ENCODE measurements at places on chromosomes 6 and 20.

GRCh38 chr6:85747093-85747492 lies 104.4 kb upstream of the SYNCRIP start:
- DNase-seq = no peak

- peak; percentile 76 for DNase-seq
Measured at GRCh38 chr20:856361-856775, 22.9 kb downstream of the FAM110A start.

DNA sequence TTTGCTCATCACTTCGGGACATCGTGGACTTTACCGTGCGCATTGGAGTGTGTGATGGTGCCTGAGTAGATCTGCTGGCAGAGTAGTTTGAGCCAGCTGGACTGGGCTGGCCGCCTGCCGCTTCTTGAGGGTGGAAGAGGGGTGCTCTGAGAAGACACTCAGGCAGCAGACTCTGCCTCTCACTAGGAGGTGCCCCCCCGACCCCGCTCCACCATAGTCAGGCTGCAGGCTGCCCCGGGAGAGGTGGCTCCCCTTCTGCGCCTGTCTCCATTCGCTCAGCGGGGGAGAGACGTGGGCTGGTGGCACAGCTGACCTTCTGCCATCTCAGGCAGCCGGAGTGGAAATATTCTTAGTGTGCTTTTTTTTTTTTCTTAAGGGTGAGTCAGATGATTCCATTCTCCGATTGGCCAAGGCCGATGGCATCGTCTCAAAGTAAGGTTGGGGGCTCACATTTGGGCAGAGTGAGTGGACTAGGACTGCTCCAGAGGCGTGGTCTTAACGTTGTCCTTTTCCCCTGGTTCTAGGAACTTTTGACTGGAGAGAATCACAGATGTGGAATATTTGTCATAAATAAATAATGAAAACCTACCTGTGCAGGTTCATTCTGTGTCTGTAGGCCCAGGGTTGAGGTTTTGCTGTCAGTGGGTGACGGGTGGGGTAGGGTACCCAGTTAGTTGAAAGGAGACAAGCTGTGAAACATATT lies 1.2 kb downstream of the RPS21 start:
- no peak for DNase-seq

DNA sequence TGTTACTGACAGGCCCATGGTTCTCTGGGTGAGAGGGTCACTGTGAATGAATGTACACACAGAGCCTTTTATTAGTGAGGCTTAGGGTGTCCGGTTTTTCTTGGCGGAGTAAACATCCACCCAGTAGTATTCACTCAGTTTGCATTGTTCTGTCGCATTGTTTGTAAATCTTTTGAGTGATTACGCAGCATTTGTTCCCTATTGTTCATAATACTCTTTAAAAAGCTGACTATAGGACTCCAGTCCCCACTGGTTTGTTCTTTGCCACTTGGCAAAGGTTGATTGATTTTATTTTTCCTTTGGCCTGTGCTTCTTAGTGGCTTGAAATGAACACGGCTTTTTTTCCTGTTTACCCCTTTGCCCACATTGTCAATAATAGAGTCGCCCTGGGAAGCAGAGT lies 130.1 kb upstream of the ESR1 start:
- no peak for DNase-seq

DNA sequence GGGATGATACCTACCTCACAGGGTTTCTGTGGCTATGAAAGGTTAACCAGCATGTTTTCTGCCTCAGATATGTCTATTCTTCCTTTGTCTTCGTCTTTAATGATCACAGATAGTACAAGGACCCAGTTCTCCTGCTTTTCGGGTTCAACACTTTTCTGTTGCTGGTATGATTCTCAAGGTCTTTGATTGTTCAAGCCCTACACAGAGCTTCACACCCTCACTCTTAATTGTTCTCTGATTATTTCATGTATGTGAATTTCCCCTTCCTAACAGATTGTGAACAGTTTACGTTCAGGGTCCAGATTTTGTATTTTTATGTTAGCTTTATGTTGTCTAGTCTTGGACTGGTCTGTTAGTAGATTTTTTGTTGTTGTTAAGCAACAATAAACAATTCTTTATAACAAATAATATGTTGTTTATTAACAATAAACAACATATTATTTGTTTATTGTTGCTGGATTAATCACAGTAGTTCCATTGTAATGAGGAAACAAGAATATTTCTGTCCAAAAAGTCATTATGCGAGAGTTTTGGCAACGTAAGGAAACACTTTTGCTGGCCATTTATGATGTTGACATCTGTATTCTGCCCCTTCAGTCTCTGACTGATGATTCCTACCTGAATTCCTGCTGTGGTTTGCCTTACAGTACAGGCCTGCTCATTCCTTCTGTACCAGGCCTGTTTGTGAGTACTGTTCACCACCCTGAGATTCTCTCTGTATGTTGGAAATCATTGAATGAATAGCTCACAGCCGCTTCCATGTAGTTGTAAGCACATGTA lies 27.2 kb upstream of the TULP4 start:
- peak; percentile 36 for DNase-seq

DNA sequence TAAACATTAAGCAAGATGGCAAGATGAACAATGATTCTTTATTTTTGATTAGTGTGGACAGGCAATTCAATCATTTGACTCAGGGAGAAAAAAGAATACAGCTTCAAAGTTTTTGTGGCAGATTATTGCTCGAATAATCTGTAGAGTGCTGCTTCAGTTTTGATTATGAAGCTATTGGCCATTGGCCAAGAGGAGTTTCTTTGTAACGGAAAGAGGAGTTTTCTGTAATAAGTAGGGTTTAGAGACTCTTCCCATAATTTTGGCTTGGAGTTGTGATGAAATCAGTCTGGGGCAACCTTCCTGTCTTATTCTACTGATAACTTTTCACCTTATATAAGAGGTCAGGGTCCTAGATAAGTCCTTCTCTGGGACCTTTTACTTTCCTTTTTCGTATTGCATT lies 256.7 kb upstream of the RAB32 start:
- DNase-seq = no peak

GRCh38 chr6:131024565-131024964 lies 38.5 kb downstream of the EPB41L2 start:
- DNase-seq = no peak

DNA sequence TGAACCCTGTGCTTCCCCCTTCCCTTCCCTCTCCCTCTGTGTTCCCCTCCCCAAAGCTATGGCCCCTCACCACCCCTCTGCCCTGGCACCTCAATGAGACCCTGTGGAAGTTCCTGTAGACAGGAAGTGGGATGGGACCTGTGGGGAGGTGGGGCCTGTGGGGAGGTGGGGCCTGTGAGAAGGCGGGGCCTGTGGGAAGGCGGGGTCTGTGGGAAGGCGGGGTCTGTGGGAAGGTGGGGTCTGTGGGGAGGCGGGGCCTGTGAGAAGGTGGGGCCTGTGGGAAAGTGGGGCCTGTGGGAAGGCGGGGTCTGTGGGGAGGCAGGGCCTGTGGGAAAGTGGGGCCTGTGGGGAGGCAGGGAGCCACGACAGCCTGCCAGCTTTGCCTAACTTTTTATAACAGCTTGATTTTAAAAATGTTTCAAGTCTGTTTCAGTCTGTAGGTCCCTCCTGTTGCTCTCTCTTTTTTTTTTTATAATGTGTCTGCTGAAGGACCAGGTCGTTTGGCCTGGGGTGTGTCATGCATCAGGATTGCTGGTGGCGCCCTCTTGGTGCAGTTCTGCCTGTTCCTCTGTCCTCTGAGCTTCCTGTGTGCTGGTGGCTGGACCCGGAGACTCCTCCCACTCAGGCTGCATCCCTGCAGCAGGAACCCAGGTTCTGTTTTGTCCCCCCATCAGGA lies 70.5 kb upstream of the SLCO4A1 start:
- DNase-seq = no peak

DNA sequence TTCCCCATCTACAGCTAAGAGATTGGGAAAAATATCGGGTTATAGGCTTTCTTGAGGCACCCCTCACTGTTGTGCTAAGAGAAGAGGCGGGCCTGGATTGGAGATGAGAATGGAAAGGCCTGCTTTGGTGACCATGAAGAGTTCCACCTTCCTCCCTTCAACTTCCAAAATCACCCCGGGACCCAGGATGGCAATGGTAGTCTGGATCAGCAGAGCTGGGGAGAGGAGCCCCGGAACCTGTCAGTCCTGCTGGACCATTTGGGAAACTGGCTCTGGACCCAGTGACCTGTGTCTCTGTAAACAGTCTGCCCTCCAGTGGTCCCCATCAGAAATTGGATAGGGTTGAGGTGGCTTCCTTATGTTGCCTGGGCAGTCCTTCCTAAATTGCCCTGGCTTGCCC lies 1085.6 kb downstream of the KHDRBS2 start:
- DNase-seq = no peak

GRCh38 chr20:55641497-55641896 lies 363.8 kb downstream of the CBLN4 start:
- no peak for DNase-seq

DNA sequence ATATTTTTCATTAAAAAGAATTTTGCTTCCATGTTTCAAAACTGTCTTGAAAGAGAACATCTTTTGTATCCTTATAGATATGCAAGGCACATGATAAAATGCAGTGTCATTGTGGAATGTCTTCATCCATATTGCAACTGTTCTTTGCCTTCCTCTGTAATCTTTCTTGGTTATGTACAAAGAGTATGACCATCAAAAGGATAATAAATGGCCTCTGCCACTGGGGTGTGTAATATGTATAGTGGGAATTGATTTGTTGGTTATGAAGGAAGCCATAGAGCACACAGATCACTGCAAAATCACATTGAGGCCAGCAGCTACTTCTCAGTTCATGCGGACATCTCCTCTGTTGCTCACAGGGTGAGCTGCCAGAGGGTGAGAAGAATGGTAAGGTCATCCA lies 703.5 kb downstream of the TFAP2A start:
- DNase-seq = no peak

GRCh38 chr6:105301756-105302616 lies 100.9 kb downstream of the PREP start:
- DNase-seq = no peak

DNA sequence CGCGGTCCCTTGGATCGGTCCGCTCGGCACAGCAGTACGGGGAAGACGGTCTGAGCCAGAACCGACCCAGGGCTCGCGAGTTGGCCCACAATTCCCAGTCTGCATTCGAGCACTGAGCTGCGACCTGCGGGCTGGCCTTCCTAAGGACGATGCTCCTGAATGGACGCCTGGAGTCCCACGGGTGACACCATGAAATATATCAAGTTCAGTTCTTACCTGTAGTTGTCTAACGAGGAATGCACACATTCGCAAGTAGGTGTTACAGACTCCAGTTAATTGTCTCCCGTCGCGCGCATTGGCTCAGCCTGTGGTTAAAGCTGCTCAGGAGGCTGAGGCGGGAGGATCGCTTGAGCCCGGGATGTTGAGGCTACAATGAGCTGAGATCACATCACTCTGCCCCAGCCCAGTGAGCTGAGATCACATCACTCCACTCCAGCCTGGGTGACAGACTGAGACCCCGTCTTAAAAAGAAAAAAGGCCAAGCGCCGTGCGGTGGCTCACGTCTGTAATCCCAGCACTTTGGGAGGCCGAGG lies 802 bp downstream of the PEX7 start:
- no peak for DNase-seq

GRCh38 chr20:2292416-2293110 lies 3.2 kb upstream of the TGM3 start:
- no peak for DNase-seq

- no peak for DNase-seq
Measured at GRCh38 chr6:75052491-75052890, 153.4 kb downstream of the COL12A1 start.

- peak; percentile 11 for DNase-seq
Measured at GRCh38 chr20:6976106-6976900, 208.8 kb downstream of the BMP2 start.

- DNase-seq = no peak
Measured at GRCh38 chr6:22036275-22036674, 260.6 kb downstream of the PRL start.

DNA sequence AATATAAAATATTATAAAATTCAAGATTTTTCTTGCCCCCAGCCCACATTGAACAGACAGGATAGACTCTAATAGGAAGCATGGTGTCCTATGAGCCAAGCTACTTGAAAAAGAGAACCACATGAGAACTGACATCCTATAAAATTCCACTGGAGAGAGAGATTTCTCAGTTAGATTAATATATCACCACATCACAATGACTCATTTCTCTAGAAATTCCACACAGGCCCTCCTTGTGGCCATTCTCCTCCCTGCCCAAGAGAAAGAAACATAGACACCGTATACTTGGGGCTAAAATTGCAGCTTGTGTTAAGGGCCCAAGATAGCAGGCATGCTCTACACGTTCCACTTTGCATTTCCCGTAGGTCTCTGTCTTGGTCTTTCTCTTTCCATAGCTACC lies 481.4 kb downstream of the PTPRT start:
- no peak for DNase-seq

DNA sequence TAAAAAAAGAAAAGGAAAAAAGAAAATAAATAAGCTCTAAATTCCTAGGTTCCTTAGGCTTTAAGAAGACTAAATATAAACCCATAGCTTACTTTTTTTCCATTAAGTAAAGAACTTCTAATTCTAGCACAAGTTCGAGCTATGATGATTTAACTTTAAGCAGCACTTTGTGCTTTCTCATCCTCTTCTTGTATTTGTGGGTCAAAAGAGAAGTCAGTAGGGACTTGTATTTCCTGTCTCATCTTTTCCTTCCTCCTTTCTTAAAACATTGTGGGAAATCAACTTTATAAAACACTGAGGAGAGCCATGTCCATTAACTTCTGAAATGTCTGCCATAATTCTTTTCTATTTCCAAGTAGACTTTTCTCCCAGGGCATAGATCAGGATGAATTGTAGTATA lies 637.7 kb upstream of the CITED2 start:
- no peak for DNase-seq

DNA sequence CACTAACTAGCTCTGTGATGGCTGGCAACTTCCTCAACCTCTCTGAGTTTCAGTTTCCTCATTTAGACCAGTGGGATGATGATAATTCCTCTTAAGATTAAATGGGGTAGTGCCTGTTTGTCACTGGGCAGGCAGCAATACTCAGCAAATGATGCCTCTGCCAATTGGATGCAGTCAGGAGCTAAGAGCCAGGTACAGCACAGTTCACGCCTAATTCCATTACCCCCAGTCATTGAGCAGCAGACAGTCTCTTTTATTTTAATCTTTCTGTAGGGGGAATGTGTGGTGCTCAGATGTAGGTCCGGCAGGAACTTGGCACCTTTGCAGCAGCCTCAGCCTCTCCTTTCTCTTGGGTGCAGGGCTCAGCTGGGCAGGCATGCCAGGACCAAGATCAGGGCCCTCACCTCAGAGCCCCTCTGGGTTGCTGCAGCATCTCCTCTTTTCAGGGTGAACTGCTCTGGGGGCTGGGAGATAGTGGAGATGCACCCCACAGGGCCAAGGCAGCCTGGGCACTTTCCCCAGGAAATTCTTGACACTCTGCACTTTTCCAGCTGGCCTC lies 243.8 kb downstream of the LRFN2 start:
- no peak for DNase-seq

Data from fibroblast of skin of back (primary cell).